Adipocyte (in vitro differentiated cells): ENCODE measurements at places on chromosomes 5 and 9.

DNA sequence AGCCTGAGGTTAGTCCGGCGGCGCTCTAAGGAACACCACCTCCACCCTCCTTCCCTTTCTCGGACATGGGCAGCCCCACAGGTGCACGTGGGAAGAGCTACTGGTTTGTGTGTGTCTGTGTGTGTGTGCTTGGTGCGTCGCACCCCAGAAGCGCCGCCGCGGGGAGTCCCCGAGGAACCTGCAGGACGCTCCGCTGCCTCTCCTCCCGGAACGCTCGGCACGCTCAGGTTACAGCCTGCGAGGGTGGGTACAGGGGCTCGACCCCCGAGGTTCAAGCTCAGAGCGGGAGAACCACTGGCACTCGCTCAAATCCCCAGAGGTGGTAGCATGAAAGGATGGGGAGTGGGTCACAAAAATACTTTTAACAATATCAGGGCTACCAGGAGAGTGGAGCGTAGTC is 2.0 kb downstream of the ASTN2 start:
- DNase-seq: no peak

DNA sequence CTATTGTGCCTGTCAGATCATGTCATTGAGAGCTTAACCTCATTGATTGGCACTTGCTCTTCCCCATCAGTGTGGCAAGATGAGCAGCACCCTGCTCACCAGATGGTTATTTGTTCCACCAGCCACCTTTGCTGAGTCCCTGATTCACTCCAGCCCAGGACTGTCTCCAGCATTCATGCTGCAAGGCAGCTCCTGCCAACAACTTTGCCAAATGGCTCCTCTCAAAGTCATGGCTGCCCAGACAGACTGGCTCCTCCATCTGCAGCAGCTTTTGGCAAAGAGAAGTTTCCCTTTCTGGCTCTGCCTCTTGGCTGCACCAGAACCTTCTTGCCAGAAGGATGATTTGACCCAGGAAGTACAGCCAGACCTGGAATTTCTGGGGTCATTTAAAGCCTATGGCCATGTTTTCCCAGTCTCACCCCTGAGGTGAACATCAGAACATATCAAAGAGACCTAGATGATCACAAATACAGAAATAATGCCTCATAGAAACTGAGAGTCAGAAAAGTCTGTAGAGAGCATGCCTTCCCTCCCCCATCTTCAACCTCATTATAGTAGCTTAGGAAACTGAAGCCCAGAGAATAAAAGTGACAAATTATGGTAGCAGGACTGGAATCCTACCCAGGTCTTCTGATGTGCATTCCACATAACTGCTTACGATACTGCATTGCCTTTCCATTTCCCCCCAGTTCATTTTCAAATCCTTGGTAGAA is 10.4 kb downstream of the PPP2R2B start:
- no peak for DNase-seq

DNA sequence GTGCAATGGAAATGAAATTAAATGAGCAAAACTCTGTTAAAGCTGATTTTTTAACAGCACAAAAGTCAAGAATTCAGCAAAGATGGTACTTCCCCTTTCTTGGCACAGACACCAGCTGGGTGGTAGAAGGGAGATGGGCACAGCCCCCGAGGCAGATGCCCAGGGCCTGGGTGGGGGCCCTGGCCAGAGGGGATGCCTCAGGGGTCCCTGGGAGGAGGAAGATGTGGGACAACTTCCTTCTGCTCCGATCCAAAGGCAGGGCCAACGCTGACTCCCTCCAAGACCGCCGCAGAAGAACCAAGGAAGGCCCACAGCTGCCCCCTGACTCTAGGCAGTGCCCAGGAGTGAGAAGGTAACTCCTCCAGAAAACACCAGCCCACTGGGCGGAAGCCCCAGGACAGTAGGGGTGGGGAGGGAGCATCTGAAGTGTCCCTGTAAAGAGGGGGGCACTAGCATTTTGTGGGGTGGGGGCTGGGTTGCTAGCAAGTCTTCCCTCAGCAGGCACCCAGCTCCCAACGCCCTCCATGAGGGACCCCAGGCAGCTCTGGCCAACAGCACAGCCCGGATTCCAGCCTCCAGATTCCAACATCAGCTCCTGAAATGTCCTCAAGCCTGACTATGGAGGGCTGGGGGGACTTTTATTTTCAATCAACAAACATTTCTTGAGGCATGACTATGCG is 4.9 kb downstream of the NACC2 start:
- no peak for DNase-seq

DNA sequence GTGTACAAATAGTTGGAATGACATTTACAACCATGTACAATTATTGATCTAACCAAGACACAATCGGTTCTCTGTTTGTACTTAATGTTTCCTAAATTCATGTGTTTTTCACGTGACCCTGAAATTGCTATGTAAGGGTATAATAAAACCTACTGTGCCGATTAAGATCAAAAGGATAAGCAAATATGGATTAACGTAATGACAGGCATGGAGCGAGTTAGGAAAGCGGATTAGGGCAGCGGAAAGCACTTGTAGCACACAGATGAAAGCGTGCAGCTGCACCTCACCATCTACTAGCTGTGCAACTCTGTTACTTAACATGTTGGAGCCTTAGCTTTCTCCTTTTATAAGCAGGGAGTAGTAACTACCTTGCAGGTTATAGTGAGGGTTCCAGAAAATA is 38.3 kb upstream of the ZFYVE16 start:
- DNase-seq: no peak

DNA sequence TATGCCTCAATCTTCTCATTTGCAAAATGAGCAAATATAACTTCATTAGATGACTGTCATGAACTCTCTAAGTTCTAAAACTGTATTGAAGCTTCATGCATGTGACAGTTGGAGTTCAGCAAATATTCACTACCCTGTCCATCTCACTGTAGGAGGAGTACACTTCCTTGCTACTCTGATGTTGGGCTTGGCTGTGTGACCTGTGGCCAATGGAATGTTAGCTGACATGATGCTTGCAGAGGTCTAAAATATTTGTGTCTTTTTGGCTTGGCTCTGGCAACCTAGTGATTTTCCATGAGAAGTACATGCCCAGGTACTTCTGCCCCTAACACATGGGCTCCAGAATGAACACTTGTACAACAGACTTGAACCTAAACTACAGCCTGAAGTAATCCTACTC is 203.1 kb upstream of the ANKH start:
- no peak for DNase-seq

DNA sequence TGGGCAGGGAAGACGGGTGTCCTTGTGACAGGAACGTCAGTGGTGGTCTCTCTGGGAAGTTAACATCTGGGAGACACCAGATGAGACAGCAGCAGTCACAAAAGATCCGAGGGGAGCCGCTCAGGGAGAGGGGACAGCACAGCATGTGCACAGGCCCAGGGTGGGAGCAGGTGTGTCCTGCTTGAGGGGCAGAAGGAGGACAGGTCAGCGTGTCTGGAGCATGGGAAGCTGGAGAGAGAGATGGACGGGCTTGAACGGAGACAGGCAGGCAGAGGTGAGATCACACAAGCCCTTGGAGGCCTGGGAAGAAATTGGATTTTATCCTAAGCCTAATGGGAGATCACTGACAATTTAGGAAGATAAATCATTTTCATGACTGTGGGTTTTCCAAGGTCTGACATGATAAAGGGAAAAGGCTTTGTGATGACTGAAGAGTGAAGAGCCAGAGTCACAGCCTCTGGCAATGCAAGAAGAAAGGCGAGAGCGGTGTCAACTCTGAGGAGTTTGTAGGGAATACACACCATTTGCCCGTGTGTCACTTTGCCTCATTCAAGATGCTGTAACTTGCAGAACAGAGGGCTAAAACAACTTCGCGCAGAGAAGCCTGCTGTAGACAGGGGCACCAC is 88.3 kb downstream of the FSTL4 start:
- no peak for DNase-seq

- DNase-seq: peak; percentile 86
Observed at GRCh38 chr5:110757118-110757729, 18.4 kb downstream of the SLC25A46 start.

DNA sequence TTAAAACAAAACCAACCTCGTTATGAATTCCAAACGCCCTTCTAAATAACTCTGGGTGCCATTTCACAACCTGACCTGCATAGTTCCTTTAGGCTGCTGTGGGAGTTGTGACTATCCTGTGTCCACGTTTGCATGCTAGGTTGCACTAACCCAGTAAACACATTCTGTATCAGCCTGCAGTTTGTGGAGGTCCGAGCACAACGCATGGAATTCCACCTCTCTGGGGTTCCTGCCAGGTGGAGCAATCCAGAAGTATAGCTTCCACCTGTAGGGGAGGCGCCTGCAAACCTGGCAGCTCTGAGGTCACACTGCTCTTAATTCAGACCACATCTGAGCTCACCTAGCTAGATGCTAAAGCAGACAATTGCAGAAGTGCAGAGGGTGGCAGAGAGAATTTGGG is 57.2 kb downstream of the MARCHF3 start:
- no peak for DNase-seq

DNA sequence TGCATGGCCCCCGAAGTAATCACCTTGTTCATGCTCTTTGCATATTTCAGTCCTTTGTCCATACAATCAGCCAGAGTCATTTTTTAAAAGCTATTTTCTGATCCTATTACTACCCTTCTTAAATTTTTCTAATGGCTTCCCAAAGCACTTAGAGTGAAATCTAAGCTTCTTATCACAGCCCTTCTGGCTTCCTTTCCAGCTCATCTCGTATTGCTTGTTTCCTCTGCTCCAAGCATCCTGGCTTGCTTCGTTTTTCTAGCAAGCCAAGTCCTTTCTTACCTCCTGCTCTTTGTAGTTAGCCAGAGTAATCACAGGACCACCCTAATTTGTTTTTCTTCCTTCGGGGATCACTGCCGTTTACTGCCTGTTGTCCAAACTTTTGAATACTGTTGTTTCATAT is 453.3 kb downstream of the KIF4B start:
- no peak for DNase-seq
